ENCODE measurements at places on chromosomes 11 and 22.

GRCh38 chr11:104529213-104529612, 365.3 kb upstream of the PDGFD start:
- no peak for DNase-seq

GRCh38 chr11:72426103-72426757, 8.1 kb downstream of the CLPB start:
- DNase-seq = no peak

GRCh38 chr11:8207080-8208000, 38.5 kb upstream of the RIC3 start:
- no peak for DNase-seq

DNA sequence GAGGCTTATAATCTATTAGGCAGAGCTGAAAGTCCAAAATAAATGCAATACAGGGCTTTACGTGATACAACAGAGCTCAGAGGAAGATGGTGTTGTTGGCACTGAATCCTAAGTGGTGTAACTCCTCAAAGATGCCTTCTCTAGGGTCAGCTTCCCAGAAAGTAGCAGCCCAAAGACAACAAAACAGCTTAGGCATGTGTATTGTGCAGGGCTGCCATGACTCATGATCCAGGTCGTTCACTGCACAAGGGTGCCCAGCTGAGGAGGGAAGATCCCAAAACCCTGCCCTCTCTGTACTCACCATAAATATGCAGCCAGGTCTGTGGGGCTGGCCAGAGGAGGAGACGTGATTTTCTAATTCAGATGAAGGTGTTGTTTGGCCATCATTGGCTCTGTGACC, 59.4 kb upstream of the NNMT start:
- no peak for DNase-seq

DNA sequence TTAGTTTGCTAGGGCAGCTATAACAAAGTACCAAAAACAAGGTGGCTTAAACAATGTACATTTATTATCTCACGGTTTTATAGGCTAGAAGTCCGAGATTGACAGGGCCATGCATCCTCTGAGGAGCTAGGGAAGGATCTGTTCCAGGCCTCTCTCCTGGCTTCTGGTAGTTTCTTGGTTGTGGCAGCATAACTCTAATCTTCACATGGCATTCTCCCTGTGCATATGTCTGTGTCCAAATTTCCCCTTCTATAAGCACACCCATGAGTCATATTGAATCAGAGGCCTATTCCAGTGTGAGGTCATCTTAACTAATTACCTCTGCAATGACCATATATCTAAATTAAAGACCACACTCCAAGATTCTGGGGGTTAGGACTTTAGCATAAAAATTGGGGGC, 31.3 kb upstream of the MMP13 start:
- DNase-seq = no peak

DNA sequence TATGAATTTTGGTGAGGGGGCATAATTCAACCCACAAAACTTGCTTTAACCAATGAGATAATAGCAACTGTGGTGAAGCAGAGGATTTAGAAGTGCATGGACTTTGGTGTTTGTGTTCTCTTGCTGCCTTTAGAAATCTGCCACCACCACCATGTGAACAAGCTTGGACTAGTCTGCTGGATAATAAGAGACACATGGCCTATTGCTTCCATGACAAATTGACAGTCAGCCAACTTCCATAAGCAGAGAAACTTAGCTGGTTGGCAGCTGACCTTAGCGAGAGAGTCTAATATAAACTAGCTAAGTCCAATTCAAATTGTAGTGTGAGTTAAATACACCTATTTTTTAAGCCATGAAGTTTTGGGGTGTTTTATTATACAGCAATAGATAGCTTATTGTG, 482.1 kb upstream of the ANO5 start:
- no peak for DNase-seq

GRCh38 chr11:131975619-131976018, 605.2 kb downstream of the NTM start:
- no peak for DNase-seq

- no peak for DNase-seq
Observed at GRCh38 chr11:112863305-112863704, 97.9 kb upstream of the NCAM1 start.

GRCh38 chr11:73313652-73314051, 5.6 kb downstream of the ARHGEF17 start:
- DNase-seq = peak; percentile 39

DNA sequence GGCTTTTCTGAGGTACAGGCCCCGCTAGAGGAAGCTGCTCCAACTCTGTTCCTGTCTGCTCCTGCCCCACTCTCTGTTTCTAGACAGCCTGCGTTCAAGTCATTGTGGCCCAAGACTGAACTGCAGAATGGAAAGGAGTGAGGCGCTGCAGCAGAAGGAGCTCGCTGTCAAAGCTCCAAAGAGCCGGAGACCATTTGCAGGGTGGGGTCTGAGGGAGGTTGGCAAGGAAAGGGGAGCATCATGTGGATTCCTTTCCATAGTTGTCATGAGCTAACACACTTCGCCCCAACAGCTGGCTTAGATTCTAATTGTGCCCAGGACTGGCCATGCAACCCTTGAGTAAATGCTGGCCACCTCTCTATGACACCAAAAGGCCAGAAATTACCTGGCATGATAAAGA, 18.8 kb downstream of the APOL4 start:
- DNase-seq = no peak

DNA sequence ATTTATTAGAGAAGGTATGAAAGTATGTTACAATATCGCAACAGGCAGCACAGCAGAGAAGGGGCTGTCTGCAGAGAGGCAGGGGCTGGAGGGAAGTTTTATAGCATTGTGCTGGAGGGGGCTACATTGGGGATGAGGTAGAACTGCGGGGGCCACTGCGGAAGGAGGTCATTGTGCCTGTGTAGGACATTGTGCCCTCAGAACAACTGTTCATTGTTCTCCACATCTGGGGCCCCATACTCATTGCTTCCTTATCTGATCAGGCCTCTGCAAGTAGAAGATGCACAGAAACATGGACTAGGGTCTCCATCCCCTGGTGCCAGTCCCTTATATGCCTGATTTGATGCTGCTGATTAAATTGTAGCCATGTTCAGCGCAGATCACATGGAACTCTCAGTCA, 12.1 kb downstream of the NADSYN1 start:
- DNase-seq = no peak

DNA sequence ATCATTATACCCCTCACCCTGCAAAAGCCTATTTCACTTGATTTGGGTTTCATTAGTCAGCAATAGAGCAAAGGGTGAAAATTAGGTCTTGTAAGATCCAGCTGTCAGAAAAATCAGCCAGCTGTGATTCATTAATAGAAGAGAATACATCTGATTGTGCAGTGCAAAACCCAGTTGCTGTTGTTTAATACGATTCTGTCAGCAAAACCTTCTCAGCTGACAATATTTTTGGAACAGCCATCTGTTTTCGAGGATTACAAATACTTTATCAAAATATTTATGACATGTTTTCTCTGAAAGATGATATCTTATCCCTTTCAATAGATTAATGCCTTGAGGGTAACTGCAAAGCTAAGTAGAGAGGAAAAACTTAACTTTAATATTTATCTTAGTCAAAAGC, 1354.0 kb upstream of the RAG2 start:
- no peak for DNase-seq

DNA sequence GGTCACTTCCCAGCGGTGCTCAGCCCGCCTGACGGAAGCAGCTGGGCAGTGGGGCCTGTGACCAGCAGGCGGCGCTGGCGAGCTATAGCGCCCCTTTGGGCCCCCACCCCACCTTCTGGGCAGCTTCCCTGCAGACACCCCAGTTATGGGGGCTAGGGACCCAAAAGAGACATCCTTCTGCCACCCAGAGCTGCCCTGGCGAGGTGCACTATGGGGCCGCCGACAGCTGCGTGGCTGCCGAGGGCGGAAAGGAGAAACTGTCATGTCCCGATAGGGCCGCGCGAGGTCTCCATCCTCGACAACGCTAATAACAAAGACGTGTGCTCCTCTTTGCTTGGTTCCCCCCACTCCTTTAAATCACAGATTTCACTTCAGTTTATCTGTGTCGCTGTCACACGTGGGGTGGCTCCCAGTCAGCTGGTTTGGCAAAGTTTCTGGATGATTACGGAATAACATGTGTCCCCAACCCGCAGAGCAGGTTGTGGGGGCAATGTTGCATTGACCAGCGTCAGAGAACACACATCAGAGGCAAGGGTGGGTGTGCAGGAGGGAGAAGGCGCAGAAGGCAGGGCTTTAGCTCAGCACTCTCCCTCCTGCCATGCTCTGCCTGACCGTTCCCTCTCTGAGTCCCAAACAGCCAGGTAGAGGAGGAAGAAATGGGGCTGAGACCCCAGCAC, 673 bp upstream of the MYO7A start:
- peak; percentile 81 for DNase-seq

DNA sequence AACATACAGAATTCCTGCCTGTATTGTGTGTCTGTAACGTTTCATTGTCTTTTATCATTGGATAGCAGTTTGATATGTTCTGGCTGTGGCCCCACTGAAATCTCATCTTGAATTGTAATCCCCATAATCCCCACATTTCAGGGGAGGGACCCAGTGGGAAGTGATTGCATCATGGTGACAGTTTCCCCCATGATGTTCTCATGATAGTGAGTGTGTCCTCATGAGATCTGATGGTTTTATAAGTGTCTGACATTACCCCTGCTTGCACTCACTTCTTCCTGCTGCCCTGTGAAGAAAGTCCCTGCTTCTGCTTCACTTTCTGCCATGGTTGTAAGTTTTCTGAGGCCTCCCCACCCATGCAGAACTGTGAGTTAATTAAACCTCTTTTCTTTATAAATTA, 19.6 kb upstream of the MTMR2 start:
- no peak for DNase-seq

- DNase-seq = peak; percentile 23
Observed at GRCh38 chr11:19978668-19979518, 181.4 kb downstream of the DBX1 start.

GRCh38 chr11:2690596-2691354, 9.0 kb downstream of the KCNQ1OT1 start:
- no peak for DNase-seq

- no peak for DNase-seq
Observed at GRCh38 chr11:108586600-108586999, 7.0 kb downstream of the EXPH5 start.

- no peak for DNase-seq
Observed at GRCh38 chr11:116110802-116111201, 606.6 kb upstream of the CADM1 start.

DNA sequence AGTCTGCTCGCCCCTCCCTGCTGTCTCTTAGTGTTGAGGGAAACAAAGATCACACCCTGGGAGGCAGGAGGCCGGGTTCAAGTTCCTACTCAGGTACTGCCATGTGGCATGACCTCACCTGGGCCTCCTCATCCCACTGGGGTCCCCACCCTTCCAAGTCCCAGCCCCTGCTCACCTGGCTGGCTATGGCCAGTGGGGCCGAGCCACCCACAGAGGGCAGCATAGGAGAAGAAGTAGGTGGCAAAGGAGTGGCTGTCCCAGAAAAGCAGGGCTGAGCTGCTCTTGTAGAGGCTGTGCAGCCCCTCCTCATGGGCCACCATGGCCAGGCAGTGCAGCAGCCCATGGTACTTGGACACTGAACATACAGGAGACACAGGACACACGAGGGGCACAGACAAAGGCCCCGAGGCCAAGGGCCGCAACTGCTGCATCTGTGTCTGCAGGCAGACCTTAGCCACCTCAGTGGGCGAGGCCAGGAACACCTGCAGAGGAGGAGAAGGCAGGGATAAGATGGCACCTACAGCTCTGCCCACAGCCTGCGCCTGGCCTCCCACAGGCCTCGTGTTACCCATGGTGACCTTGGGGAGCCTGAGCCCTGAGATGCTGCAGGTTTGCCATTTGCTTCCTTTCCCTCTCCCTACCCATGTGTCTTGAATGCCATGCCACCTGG, 50.6 kb upstream of the MPEG1 start:
- DNase-seq = no peak

GRCh38 chr11:35803115-35803514, 140.5 kb downstream of the TRIM44 start:
- DNase-seq = no peak

- no peak for DNase-seq
Observed at GRCh38 chr22:38481162-38481870, 13.4 kb downstream of the KDELR3 start.

DNA sequence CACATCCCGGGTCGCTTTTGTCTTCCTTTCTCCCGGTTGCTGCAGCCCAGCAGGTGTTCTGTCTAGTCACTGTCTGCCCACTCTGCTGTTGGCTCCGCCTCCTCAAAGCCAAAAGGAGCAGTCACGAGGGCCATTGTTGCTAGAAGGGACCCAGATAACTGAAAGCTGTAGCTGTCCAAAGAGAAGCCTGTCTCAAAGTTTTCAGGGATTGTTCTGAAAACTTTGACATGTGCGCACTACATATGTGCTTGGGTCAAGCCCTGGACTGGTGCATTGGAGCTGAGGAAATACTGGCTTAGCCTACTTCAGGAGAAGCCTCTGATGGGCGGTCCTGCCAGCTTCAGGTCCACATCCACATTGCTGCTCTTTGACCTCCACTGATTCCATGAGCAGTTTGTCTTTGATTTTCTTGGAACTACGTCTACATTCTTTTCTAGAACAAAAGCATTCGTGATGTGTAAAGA, 8.8 kb upstream of the OR2AT4 start:
- no peak for DNase-seq

DNA sequence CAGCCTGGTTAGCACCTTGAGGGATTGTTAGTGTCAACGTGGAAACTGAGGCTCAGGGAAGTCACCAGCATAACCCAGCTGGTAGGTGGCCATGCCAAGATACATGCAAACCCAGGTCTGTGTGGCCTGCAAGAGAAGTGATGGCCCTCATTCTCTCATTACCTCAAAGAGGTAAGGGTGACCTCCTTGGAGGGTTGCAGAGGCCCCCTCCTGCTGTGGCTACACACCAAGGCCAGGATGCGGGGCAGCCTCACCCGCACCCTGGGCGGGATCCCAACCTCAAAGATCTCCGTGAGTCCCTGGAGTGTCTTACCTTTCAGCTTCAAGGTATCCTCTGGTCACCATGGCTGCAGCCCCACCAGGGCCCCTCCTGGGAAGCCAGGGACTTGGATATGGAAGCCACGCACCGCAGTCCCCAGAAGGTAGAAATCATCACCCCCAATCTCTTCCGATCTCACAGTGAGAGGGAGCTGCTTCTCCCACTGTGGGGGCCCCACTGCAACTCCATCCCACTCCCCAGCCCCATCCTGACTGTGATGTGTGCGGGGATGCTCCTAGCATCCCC, 95.4 kb downstream of the MORC2 start:
- DNase-seq = no peak

- no peak for DNase-seq
Observed at GRCh38 chr11:78656984-78657383, 82.3 kb upstream of the NARS2 start.

DNA sequence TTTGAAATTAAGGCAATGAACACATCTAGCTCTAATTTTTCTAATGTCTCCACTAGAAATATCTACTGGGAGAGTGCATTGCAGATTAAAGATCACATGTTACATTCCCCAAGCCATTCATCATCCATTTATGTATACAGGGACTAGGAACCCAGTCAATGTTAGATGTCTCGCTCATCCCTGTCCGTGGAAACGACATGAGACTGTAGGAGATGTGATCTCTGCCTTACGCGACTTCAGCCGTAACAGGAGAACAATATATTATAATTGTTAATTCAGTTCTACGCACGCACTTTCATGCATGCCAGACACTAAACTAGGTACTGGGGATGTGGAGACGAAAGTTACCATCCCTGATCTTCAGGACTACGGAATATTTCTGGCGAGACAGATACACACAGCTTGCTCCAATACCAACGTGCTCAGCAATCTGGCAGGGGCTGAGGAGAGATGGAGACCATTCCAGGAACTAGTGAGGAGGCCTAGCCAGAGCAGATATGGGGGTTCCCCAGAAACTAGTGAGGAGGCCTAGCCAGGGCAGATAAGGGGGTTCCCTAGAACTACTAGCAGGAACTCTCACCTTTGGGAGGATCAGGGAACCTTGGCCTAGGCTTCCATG, 706 bp downstream of the DCPS start:
- peak; percentile 58 for DNase-seq

GRCh38 chr11:19327280-19327679, 86.5 kb upstream of the E2F8 start:
- no peak for DNase-seq

Data from GM20000 (cell line).